Stimulated activated CD4-positive, alpha-beta T cell treated with anti-CD3 and anti-CD28 coated beads, Interleukin-2, amount 100 ng/mL, for 24 hours (primary cell): ENCODE measurements at places on chromosomes 2 and 18.
A peak's percentile ranks its signal among the peaks of the same experiment; 100 is the strongest.

GRCh38 chr18:31637445-31637844 is 45.8 kb downstream of the TTR start:
- DNase-seq = no peak

- DNase-seq = no peak
Observed at GRCh38 chr18:66346833-66347588, 256.9 kb downstream of the CDH19 start.

DNA sequence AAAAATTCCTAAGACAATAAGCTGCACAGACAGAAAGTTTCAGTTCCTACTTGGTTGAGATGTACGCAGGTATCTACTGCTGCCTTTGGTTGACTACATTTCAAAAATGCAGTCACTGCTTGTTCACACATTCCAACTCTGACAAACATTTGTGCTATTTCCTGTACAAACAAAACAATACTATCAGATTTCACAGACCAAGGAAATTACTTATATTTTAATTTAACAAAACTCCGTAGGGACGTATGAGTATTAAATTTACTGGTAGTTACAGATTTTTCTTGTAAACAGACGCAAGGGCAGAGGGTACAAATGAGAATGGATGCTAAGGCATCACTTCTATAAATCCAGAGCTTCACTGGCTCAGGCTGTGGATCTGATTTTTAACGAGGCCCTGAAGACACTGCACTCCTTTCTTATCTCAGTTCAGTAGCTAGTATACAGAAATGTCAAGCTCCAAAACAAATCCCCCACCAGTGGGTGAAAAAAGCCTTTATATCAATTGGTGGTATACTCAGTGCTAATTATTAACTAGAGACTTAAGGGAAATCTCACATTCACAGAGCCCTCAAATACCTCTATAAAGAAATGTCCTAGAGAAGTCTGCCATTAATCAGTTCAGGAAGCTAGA is 31.7 kb upstream of the TTC32 start:
- DNase-seq = no peak

GRCh38 chr18:53698907-53699306 is 525.6 kb downstream of the MBD2 start:
- DNase-seq = no peak

GRCh38 chr2:136572335-136572734 is 193.0 kb upstream of the THSD7B start:
- DNase-seq = no peak

- no peak for DNase-seq
Observed at GRCh38 chr2:143730953-143731260, 601.7 kb downstream of the ARHGAP15 start.

GRCh38 chr2:208315081-208315788 is 49.2 kb downstream of the PIKFYVE start:
- DNase-seq = no peak

DNA sequence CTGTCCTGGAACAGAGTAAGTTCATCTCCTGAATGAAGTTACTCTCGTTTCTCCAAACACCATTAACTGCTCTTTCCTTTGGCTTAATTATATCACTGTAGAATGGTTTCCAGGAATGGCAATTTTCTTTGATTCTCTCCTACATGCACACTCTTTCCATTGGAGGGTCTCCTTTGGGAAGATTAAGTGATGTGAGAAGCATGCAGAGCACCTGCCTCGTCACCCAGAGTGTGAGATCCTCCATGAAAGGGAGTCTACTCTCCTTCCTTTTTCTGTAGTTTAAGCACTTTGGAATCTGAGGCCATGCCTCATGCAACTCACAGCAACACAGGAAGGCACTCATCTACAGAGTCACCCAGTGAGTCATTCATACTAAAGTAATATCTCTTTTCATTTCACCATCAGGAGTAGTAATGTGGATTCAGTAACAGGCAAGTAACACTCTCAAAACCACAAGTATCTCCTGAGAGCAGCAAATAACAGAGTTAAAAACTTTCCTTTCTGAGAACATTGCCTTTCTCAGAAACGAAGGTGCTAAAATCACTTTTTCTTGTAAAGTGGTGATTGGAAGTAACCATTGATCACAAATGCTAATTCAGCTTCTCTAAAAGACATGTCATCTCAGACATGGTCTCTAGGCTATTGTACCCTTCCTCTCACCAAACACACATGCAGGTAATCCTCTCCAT is 52.8 kb upstream of the IL1RL1 start:
- DNase-seq = no peak

- no peak for DNase-seq
Observed at GRCh38 chr18:22831441-22831904, 101.7 kb upstream of the RBBP8 start.

- DNase-seq = peak; percentile 76
Observed at GRCh38 chr2:84946204-84947009, 24.6 kb upstream of the KCMF1 start.

- no peak for DNase-seq
Observed at GRCh38 chr2:79275197-79275596, 115.6 kb upstream of the REG3A start.

- peak; percentile 37 for DNase-seq
Observed at GRCh38 chr2:207164006-207164831, 1.5 kb downstream of the KLF7 start.

DNA sequence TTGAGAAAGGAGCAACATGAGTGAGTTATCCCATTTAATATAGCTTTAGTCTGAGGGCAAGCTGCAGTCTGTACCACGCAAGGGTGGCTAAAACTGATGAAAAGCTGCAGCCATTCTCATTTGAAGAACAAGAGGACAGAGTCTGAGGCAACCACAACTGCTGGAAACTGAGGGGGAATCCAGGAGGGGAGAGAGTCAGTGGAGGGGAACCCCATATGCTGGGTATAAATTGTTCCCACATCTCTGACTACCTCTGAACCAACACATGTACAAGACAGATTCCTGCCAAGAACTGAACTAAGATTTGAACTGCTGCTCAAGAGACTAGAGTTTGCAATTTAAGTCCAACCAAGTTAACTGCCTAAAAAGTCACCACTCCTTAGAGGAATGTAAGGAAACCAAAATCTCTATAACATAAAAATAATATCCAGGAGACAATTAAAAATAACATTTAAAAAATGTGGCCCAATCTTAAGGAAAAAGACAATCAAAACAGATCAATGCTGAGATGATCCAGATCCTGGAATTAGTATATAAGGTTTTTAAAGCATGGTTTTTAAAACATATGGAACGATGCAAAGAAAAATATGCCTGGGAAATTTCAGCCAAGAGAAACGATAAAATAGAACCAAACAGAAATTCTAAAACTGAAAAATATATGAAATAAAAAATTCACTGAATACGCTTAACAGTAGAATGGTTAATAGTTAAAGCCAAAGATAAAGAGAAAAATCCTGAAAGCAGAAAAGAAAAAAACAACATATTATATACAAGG is 11.2 kb downstream of the CWC22 start:
- no peak for DNase-seq

GRCh38 chr2:19051203-19051831 is 307.1 kb downstream of the OSR1 start:
- no peak for DNase-seq

- no peak for DNase-seq
Observed at GRCh38 chr2:159941729-159942128, 120.7 kb downstream of the PLA2R1 start.

DNA sequence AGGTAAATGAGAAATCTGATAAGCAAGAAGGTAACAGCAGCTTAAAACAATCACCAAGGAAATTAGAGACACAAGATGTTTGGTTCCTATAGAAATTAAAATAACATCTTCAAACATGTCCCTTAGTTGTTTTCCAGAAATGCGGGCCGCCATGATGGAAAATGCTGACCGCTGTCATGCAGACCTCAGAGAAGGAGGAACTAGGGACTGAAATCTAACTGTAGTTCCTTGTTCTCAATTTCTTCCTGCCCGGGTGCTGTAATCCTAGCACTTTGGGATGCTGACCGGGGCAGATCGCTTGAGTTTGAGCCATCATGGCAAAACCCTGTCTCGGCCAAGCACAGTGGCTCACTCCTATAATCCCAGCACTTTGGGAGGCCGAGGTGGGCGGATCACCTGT is 51.1 kb downstream of the TEX51 start:
- DNase-seq = no peak

GRCh38 chr18:13124411-13124810 is 94.1 kb upstream of the LDLRAD4 start:
- DNase-seq = no peak

- DNase-seq = no peak
Observed at GRCh38 chr2:236107942-236108625, 60.1 kb downstream of the GBX2 start.

GRCh38 chr2:207640661-207641060 is 15.5 kb upstream of the METTL21A start:
- no peak for DNase-seq

DNA sequence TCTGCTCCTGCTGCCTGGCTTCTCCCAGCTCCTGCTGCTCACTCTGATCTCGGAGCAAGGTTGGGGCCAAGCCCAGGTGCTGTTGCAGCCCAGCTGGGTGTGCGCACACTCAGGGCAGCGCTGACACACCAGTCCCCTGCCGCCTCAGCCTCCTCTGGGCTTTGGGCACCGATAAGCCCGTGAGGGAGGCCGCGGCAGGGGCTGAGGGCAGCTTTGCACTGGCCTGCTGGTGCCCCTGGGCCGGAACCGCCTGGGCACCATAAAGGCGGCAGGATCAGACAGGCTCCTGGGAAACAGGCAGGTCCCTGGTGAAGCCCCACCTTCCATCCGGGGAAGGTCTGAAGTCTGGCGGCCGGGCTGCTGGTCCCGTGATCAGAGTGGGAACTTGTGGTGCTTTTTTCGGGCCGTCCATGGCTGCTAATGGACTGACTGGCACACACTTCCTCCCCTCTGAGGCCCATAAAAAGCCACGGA is 14.1 kb upstream of the EML6 start:
- no peak for DNase-seq

- no peak for DNase-seq
Observed at GRCh38 chr18:22346953-22347605, 70.6 kb downstream of the CTAGE1 start.

GRCh38 chr2:52964916-52965530 is 802.6 kb upstream of the CHAC2 start:
- no peak for DNase-seq

- no peak for DNase-seq
Observed at GRCh38 chr18:50441501-50441900, 66.7 kb downstream of the SKA1 start.

GRCh38 chr2:130385709-130386108 is 29.9 kb downstream of the PTPN18 start:
- DNase-seq = no peak

- no peak for DNase-seq
Observed at GRCh38 chr18:28147674-28148171, 29.2 kb downstream of the CDH2 start.

- DNase-seq = no peak
Observed at GRCh38 chr18:30208546-30208945, 834.0 kb downstream of the DSC3 start.

DNA sequence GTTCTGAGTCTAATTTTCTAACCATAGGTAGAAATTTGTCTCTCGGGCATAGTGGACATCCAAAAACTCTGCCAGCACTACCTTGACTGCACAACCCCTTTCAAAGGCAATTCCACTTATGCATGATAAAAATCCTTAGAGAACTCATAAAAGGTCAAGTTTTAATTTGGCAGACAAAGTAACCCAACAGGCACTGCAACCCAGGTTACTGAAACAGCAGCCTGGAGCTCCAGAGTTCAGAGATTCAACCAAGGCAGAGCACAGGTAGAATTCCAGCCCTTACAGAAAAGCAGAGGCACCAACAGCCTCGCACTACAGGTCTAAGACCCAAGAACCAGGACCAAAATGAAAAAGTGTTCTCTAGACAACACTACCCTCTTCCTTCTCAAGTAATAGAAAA is 1.8 kb downstream of the DTNB start:
- no peak for DNase-seq

DNA sequence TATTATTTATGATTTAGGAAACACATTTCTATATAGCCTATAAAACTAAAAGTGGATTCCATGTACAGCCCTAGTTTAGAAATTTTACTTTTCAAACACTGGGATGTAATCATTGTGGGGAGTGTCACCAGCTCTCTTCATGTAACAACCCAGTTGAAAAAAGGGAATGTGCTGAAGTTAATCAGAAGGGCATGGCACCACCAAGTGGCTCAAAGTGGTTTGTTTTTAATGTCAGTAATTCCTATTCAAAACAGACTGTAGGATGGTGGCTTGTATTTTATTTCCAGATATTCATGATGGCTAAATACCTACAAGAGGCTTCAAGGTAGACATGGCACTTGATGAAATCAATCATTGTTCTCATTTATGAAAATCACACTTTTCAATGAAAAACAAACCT is 58.1 kb upstream of the TMEM182 start:
- no peak for DNase-seq

DNA sequence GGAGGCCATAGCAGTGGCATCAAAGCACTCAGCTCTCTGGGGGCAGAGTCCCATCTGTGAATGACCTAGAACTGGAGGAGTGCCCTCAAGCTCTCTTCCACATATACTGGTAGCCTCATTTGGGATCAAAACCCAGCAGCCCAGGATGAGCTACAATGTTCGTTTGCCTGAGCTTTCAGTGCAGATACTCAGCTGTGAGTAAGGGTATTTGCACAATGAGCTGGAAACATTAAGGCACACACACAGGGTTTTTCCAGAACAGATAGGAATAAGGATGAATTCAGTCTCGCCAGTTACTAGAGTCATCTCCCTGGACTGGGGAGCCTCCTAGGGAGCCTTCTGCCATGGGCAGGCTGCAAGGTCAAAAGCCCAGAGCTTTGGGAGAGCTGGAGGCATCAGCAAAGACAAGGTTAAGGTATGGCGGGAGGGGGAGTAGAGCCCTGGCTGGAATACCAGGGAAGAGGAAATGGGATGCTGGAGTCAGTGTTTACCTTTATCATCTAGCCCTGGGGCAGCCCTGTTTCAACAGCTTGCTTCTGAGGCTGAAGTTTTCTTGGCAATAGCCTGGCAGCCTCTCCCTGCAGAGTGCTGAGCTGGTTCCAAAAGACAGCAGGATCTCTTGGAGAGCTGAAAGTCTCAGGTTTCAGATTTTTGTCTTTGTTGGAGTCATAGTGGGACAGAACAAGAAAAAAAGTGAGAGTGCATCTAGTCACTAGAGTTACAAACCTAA is 187.7 kb downstream of the LOXHD1 start:
- DNase-seq = no peak

- DNase-seq = no peak
Observed at GRCh38 chr2:180359522-180360282, 352.6 kb upstream of the CWC22 start.

DNA sequence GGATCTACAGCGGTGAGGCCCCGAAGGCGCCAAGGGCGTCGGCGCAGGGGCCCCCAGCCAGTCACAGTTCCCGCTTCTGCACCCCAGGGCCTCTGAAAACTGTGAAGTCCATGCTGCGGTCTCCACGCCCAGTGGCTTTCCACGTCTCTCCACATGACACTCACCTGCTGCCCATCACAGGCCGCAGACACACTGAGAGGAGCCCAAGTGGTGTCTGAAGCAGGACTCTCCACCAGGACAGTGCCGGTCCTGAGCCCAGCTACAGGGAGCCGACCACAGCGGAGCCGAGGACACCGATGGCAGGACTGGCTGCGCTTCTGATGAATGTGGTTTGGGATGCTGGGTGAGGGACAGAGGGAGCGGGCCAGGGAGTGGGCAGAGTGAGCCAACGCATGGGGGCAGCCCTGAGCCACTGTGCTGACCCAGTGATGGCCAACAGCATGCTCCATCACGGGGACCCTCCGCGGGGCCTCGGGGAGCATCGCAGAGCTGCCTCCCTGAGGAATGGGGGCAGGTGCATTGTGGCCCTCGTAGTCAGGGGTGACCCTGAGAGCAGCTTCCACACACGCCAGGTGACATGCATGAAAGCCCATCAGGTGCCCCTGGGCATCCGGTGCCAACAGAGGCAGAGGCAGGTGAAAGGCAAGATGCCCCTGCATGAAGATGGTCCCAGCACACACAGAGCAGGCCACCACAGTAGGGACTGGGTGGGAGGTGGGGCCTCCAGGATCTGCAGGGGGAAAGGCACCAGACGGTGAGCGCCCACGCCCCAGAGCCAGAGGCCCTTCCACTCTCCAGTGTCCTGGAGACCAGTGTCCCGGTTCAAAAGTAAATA is 116.6 kb downstream of the HDAC4 start:
- DNase-seq = no peak
